Right lobe of liver (tissue), 6 donors: ENCODE measurements at places on chromosomes 3 and 15.
A peak's percentile ranks its signal among the peaks of the same experiment; 100 is the strongest.

GRCh38 chr15:76968306-76968705 is 26.6 kb upstream of the PSTPIP1 start:
- DNase-seq: no peak

DNA sequence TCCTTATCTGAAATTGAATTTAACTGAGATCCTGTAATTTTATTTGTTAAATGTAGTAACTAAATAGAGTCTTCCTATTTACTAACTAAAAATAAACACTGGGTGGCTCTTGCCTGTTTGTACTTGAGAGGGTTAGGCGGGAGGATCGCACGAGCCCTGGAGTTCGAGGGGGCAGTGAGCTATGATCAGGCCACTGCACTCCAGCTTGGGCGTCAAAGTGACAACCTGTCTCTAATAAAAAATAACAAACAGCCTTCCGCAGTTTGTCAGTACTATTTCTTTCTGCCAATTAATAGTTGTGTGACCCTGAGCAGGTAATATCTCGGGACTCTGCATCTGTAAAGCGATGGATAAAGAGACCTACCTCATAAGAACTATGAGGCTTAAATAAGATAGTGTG is 768 bp upstream of the PDE12 start:
- no peak for DNase-seq

- no peak for DNase-seq
These were observed 29.5 kb upstream of the LSAMP start for GRCh38 chr3:116474801-116475200.

GRCh38 chr3:189041482-189042090 is 130.2 kb upstream of the TPRG1 start:
- DNase-seq: no peak

DNA sequence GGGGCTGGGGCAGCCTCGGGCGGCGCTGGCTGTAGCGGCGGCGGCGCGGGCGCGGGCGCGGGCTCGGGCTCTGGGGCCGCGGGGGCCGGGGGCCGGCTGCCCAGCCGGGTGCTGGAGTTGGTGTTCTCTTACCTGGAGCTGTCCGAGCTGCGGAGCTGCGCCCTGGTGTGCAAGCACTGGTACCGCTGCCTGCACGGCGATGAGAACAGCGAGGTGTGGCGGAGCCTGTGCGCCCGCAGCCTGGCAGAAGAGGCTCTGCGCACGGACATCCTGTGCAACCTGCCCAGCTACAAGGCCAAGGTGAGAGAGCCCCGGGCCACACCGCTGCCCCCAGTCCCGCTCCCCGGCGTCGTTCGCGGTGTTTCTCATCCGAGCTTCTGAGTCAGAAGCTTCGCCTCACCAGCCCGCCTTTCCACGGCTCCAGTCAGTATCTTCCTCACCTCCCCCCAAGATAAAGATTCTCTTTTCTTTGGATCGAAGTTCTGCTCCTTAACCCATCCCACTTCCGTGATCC is 600 bp downstream of the FBXO45 start:
- DNase-seq: peak; percentile 56

GRCh38 chr3:32815841-32816438 is 1.9 kb upstream of the TRIM71 start:
- DNase-seq: no peak

- peak; percentile 79 for DNase-seq
These were observed 94.5 kb upstream of the MYZAP start for GRCh38 chr15:57496946-57497869.

GRCh38 chr3:152245498-152246170 is 23.1 kb upstream of the MBNL1 start:
- no peak for DNase-seq

DNA sequence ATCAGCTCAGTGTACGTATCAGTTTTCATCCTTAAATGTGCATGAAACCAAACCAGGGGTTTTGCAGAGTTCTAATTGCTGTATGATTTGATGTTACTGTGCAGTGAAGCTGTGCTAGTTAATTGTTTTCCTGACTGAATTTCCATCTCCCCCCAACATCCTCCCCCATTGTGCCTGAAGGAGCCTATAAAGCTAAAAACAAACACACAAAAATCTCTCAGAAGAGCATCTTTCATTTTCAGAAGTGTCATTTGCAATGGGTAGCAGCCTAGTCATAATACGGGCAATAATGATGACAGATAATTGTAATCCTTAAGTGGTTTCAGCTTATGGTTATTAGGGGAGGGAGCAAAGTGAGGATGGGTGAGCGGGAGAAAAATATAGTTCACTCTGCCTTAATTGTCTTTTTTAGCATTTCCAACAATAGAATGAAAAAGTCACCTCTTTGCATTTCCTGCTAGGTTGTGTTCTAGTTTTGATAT is 207.9 kb upstream of the TBL1XR1 start:
- no peak for DNase-seq

GRCh38 chr15:90945091-90945490 is 9.6 kb upstream of the RCCD1 start:
- no peak for DNase-seq

DNA sequence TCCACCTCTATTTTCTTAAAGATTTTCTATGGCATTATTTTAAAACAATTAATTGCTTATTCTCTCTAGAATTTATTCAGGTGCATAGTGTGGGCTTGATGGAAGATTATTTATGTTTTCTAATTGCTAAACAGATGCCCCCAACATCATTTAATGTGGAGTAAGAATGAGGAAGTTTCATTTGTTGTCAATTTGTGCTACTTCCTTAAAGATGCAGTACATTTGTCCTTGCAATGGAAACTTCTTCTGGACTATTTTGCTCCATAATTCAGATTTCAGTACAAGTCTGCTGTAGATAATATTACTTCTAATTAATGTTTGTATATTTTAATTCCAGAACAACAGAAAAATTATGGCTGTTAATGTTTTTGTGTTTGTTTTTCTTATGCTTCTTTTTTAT is 104.8 kb downstream of the TGFBR2 start:
- DNase-seq: no peak

DNA sequence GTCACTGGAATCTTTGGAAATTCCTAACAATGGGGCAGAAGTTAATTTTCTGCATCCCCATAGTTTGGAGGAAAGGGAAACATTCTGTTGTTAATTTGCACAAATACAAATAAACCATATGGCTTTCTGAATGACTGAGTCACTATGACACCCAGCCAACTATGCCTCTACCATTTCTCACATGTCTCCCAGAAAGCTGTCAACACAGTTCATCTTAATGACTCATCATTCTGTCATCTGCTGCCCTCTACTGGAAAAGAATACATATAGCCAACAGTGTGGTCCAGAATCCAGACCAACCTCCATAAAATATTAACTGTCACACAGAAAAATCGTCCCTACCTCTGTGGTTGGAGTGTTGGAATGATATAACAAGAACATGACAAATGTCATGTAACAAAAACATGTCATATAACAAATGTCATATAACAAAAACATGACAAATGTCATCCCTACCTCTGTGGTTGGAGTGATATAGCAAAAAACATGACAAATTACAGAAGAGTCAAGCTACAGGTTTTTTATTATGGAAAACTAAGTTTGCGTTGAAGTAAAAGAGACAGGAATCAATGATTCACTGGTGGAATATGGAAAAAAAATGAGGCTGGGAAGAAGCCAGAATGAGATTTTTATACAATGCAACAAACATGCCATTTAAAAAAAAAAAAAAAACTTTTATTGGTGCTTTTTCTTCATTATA is 47.7 kb upstream of the GYG1 start:
- DNase-seq: no peak

GRCh38 chr3:19488939-19489338 is 340.6 kb downstream of the KCNH8 start:
- no peak for DNase-seq

DNA sequence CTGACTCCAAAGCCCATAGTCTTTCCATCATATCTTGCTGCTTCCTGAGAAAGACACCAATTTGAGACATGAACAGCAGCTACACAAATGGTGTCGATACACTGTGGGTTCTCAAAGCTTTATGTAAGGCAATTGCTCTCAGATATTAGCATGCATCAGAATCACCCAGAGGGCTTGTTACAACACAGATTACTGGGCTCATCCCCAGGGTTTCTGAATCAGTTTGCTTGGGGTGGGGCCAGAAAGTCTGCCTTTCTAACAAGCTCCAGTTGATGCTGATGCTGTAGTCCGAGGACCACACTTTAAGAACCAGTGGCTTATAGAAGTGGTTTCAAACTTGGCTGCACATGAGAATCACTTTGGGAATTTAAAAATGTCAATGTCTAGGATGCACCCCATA is 86.5 kb downstream of the SEMA6D start:
- DNase-seq: no peak

DNA sequence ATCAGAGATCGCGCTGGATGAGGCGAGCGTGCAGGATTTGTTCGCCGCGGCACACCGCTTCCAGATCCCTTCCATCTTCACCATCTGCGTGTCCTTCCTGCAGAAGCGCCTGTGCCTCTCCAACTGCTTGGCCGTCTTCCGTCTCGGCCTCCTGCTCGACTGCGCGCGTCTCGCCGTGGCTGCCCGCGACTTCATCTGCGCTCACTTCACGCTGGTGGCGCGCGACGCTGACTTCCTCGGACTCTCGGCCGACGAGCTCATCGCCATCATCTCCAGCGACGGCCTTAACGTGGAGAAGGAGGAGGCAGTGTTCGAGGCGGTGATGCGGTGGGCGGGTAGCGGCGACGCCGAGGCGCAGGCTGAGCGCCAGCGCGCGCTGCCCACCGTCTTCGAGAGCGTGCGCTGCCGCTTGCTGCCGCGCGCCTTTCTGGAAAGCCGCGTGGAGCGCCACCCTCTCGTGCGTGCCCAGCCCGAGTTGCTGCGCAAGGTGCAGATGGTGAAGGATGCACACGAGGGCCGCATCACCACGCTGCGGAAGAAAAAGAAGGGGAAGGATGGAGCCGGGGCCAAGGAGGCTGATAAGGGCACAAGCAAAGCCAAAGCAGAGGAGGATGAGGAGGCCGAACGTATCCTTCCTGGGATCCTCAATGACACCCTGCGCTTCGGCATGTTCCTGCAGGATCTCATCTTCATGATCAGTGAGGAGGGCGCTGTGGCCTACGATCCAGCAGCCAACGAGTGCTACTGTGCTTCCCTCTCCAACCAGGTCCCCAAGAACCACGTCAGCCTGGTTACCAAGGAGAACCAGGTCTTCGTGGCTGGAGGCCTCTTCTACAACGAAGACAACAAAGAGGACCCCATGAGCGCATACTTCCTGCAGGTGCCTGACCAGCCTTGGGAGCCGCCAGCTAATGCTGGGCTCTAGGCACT is 819 bp downstream of the KLHL40 start:
- DNase-seq: no peak

- no peak for DNase-seq
These were observed 314.0 kb downstream of the ERC2 start for GRCh38 chr3:56154297-56154696.

DNA sequence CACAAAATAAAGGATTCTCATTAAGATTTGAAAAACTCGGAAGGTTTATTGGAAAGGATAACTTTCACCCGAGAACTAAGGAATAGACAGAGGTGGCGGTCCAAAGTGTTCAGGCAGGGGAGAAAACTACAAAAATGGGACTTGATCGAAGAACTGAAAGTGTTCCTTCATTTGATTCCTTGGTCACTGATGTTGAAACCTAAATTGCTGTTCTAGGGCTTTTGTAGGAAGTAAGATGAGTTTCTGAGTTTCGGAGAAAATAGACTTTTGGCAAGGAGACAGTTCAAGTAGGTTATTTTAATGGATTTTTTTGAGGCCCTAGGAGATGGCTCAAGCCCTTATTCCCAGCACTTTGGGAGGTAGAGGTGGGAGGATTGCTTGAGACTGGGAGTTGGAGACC is 1.4 kb downstream of the TRIP4 start:
- no peak for DNase-seq

DNA sequence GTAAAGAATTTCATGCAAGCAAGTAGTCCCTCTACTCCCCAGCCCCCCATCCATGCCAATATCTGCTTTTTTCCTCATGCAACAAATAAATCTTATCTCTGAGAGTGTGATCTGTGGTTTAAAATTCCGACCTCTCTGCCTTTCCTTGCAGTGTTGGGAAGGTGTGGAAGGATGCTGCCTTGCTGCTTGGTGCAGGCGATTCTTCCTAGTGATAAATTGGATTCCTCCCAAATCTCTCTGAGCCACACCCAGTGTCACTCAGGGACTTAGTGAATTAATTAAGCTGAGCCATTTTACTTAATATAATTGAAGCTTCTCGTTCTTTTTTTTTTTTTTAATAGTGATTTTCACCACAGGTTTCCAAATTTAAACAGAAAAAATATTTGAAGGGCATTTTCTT is 3.4 kb downstream of the GAP43 start:
- DNase-seq: no peak
